Myocyte (in vitro differentiated cells): ENCODE measurements at places on chromosomes 1 and 21.
A peak's percentile ranks its signal among the peaks of the same experiment; 100 is the strongest.

DNA sequence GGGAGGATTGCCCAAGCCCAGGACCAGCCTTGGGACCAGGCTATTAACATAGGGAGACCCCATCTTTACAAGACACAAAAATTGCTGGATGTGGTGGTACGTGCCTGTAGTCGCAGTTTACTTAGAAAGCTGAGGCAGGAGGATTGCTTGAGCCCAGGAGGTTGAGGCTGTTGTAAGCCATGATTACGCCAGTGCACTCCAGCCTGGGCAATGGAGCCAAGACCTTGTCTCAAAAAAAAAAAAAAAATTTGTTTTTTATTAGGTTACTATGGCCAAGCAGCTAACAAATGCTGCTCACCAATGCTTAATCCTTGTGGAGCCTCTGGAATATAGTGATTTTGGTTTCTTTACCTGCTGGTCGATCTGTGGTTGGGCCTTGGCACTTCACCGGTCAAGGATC, 8.8 kb downstream of the ARID1A start:
- DNase-seq = no peak

DNA sequence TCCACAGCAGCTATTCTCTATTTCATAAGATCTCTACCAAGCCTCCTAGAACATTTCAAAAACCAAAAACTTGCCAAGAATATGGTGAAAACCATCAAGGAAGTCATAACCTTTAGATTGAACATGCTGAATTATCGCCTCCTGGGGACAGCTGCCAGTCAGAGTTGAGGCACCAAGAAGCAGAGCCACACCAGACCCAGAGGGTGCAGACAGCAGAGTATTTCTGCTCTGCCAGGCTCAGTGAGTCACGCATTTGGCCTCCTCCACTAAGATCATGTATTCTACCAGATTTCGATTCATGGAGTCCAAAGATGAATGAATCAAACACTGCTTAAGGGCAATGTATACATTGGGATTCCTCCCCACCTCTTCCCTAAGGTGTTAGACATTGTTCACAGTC, 2.1 kb downstream of the F3 start:
- no peak for DNase-seq

DNA sequence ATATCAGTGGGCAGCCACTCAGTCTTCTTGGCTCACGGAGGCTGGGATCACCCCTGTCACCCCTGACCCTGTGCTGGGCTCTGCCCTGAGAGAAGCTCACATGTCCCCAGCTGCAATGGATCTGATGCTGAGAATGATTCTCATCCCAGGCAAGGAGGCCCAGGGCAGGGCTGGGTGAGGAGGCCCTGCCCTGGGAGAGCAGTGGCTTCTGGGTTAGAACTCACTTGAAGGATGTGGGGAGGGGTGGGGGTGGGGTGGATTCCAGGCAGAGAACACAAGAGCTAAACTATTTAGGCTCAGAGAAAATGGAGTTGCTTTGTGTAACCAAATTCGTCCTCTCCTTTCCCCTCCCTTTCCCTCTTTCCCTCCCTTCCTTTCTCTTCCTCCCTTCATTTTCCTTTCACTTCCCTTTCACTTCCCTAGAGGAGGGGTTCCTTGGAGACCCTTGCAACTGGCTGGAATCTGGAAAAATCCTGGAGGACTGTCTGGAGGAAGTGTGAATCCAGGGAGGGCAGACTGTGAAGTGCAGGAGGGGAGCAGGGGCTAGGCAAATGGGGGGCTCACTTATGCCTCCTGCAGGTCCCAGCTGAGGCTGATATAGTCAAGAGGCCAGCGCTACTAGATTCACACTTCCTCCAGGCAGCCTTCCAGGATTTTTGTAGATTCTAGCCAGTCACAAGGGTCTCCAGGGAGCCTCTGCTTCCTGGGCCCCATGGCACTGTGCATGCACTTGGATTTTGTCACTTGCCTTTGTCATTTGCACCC, 47.0 kb downstream of the IGSF21 start:
- no peak for DNase-seq

GRCh38 chr1:70411360-70411844, 334 bp downstream of the CTH start:
- no peak for DNase-seq

DNA sequence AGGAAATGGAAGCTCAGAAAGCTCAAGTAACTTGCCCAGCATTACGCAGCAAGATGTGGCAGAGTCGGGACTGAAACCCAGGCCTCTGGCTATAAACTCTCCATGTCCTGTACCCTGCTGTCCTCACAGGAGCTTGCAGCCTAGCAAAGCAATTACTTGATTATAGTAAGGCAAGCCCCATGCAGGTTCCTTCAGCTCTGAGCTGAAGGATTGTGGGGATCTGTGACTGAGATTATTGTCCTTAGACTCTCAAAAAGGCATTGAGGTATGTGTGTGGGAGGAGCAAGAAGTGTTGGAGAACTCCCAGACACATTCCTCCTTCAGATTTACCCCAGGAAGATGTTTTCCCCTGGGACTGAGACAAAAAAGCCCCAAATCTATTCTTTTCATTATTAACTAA, 124.0 kb upstream of the SPATA6 start:
- no peak for DNase-seq

- peak; percentile 44 for DNase-seq
These were observed 204.0 kb downstream of the PLPP3 start for GRCh38 chr1:56375326-56375804.

- peak; percentile 77 for DNase-seq
These were observed 17.9 kb downstream of the CSTB start for GRCh38 chr21:43758111-43758641.

GRCh38 chr1:112698366-112699310, 8.3 kb downstream of the RHOC start:
- DNase-seq = peak; percentile 33

DNA sequence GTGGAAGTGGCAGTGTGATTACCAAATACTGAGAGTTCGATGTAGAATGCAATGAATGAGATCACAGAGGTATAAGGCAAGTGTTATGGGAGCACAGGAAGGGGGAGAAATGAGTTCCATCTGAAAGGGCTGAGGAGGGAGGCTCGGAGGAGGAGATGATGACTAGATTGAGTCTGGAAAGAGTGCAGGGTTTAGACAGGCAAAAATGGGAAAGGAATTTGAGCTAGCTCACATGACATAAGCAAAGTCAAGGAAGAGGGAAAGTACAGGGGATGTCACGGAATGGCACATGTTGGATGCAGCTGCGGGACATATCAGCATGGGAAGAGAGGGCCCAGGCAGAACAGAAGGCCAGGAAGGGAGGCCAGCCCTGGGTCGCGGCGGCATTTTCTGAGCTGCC, 132.7 kb downstream of the RUNX1 start:
- no peak for DNase-seq

GRCh38 chr1:27218736-27219135, 15.7 kb upstream of the WDTC1 start:
- no peak for DNase-seq

DNA sequence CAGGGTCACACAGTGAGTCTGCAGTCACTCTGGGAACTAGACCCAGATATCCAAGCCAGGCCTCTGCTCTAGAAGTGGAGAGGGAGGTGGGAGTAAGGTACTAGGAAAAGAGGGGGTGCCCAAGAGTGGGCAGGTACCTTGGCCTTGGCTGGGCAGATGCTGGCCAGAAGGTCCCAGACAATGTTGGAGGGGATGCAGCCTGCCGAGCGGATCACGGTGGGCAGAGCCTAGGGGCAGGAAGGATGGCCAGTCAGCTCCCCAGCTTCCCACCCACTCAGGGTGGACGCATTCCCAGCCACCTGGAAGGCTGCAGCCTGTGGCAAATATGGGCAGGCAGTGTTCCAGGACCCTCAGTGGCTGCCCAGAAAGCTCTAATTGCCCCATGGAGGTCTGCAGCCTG, 23.3 kb downstream of the SPOCD1 start:
- DNase-seq = no peak

- no peak for DNase-seq
These were observed 61.9 kb downstream of the HSPA13 start for GRCh38 chr21:14321042-14321441.

DNA sequence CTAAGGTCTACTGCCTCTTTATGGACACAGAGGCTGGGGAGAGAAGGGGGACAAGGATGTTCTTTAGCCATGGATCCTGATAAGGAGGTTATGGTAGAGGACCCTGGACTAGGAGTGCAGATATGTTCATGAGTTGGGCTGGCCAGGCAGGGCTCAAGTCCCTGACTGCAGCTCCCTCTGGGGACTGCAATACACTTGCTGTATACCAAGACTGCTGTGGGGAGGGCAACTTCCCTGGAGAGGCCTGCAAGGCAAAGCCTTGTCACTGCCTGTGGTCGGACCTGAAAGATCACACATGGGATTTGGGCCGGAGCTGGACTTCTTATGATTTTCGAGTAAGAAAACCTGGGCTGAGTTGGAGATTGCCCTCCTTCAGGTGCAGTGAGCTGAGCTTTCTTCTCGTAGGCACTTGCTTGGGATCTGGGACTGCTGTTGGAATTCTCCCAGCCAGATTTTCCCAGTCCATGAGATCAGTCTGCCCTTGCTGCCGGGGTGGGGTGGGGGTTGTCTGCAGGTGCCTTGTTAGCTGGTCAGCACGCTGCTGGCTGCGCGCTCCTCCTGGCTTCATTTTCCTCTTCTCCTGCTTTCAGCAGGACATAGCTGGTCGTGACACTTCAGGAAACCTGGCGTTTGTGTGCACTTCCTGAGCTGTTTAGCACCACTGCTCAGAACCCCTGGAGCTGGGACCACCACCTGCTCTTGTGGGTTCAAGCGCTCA, 49.0 kb upstream of the KCNJ6 start:
- DNase-seq = no peak

GRCh38 chr21:41651830-41652229, 115.0 kb downstream of the RIPK4 start:
- no peak for DNase-seq

DNA sequence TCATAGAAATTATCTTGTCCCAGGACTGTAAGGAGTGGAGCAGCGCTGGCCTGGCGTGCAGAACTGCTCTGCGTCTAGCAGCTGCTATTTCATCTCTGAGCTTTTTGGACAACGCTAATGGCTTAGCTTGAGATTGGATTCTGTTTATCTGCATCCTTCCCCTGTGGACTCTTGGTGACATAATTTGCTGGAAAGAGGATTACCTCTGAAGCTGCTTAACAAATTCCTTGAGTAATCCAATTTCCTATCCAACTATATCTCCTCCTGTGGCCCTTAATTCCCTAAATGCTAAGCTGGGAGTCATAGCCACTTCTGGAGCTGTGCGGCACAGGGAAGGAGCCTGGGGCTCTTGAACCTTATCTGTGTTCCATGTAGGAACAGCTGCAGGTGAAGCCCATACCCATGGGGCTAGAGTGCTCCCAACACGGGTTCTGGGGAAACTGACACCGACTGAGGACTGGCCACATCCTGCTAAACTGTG, 43.2 kb downstream of the IL6R start:
- no peak for DNase-seq

- peak; percentile 15 for DNase-seq
These were observed 293.5 kb downstream of the MRPL39 start for GRCh38 chr21:25313829-25314228.

- no peak for DNase-seq
These were observed 53.6 kb downstream of the LRRC8C start for GRCh38 chr1:89686520-89686919.

- peak; percentile 85 for DNase-seq
These were observed 3.6 kb downstream of the PAQR7 start for GRCh38 chr1:25871704-25872494.

GRCh38 chr1:91555821-91556531, 55.3 kb downstream of the CDC7 start:
- DNase-seq = no peak

GRCh38 chr1:175124861-175125260, 57.2 kb downstream of the TNN start:
- no peak for DNase-seq

GRCh38 chr1:154425172-154425571, 20.0 kb downstream of the IL6R start:
- DNase-seq = no peak

DNA sequence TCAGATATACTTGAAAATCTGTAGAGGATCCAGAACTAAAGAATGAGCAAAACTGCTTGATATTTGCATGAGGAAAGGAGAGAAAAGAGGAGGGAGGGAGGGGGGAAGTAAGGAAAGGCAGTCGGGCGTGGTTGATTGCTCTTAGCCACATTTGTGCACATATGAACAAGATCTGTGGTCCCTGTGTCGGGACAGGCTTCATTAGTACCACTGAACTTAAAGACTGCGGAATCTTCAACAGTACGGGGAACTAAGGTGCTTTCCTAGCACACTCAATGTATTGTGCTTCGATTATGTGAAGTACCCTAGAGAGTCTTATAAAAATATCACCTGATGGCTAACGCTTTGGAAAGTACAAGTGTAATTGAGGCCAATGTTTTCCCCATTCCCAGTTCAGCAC, 59.9 kb downstream of the ZBTB18 start:
- DNase-seq = no peak

- DNase-seq = no peak
These were observed 170.8 kb downstream of the EDEM3 start for GRCh38 chr1:184583849-184584248.

DNA sequence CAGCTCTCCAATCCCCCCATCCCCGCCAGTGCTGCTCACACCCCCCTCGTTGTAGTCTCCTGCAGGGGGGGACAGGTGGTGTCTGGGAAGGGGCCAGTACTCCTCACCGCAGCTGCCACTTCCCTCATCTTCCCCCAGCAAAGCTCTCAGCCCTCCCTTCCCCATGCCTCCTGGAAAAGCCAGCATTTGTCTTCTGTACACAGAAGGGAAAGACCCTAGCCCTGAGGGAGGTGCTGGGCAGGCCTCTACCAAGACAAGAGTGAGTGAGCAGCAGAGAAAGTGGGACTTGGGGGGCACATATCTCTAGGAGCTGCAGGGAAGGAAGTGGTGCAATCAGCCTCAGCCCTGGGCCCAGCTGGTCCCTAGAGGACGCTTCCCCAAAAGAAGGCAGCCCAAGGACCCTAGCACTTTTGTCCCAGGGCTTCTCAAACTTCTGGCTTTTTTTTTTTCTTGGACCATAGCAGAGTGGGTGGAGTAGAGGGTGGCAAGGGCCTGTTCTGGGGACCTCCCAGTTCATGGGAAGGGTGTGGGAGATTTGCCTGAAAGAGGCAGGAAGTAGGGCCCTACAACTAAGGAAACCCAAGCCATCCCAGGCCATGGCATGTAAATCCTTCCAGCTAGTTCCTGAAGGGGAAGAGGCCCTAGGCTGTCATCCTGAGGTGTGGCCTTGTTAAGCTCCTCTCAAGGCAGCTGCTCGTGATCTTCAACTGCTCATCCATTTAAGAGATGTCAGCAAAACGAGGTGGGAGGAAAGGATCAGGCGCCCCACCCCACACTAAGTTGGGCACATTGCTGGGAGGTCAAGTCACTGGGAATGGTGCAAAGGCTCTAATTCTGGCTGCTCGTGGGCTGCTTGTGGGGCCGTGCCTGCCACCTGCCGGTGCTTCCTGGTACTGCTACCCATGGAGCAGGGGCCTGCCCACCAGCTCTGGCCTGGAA, 12.6 kb downstream of the ZC3H12A start:
- DNase-seq = peak; percentile 95
